ENCODE measurements at places on chromosomes 12 and 14.

DNA sequence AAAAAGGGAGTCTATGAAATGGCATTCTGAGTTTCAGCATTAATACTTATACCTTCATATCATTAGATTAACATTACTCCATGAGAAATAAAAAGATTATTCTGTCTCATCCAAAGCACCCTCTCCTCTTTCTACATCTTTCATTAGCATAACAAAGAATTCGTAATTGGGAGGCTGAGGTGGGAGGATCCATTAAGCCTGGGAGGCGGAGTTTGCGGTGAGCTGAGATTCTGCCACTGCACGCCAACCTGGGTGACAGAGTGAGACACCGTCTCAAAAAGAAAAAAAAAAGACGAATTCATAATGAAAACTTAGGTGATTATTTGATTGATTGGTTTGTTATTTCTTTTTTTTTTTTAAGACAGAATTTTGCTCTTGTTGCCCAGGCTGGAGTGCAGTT lies 1.8 kb upstream of the CDK17 start:
- no peak for DNase-seq

GRCh38 chr14:91349481-91350074 lies 68.0 kb downstream of the CCDC88C start:
- DNase-seq = peak; percentile 87

DNA sequence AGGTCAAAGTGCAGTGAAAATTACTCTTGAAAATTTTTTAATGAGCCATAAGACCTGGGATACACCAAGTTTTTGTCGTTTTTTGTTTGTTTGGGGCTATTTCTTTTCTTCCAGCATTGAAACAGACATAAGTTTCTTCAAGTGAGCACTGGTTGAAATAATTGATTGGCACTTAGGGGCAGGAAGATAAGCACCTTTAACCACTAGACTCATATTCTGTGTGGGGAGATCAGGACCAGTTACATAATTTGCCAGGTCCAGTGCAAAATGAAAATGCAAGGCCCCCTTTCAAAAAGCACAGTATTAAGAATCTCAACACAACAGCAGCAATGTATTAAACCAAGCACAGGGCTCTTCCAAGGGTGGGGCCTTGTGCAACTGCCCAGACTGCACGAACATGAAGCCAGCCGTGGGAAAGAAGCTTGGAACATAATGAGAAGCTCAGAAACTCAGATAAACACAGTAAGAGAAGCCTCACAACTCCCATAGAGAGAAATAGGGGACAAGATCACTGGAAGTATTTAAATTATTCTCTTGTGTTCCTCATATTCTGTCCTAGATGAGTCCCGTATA lies 3.2 kb upstream of the TCP11L2 start:
- no peak for DNase-seq

- DNase-seq = no peak
These were observed 1.0 kb downstream of the TMEM121 start for GRCh38 chr14:105527381-105527825.

DNA sequence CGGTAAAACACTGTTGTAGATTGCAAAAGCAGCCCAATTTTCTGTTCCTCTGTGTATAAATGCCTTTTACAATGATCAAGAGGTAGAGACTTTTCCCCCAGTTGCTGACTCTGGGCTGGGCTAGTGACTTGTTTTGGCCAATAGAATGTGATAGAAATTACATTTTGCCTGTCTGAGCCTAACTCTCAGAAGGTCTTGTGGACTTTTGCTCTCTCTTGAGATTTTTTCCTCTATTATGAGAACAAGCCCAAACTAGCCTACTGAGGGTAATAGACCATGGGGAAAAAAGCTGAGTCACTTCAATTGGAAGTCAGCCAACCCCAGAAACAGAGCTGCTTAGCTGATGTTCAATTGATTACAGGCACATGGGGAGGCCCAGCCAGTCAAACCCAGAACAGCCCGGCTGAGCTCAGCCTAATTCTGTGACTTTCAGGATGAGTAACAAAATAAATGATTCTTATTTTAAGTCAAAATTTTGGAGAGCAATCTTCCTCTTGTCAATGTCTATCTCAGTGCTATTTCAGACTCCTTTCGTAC lies 61.4 kb downstream of the MYF5 start:
- peak; percentile 95 for DNase-seq

DNA sequence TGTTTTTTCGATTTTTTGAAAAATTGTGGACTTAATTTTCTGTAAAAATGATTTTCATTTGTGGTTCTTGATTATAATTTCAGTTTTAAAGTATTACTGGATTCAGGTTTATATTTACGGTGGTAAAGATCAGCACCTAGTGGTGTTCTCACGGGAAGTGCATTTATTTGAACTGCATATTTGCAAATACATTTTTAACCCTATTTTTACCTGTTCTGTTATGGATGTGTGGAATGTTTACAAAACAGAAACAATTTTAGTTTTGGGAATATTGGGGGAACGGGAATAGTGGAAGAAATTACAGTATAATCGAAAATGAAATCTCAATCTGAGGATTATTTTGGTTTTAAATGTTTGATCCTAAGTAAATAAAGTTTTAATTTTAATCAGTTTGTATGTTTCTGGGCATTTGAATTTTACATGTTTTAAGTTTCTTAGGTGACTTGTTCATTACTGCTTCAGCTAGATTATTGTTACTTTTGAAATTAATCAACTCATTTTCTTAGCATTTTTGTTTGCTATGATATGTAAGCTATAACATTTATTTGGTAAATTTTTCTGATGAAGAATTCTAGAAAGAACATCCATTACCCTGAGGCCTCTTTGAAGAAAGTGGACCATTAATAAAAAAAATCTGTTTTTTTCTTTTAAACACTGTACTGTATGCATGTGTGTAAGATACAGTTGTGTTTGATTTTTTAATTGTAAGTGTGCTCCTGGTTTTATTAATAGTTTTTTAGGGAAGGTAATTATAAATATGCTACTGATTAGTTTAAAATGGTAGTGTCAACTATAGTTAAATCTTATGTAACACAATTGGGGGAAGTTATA lies 942 bp downstream of the ATF7IP start:
- DNase-seq = no peak

DNA sequence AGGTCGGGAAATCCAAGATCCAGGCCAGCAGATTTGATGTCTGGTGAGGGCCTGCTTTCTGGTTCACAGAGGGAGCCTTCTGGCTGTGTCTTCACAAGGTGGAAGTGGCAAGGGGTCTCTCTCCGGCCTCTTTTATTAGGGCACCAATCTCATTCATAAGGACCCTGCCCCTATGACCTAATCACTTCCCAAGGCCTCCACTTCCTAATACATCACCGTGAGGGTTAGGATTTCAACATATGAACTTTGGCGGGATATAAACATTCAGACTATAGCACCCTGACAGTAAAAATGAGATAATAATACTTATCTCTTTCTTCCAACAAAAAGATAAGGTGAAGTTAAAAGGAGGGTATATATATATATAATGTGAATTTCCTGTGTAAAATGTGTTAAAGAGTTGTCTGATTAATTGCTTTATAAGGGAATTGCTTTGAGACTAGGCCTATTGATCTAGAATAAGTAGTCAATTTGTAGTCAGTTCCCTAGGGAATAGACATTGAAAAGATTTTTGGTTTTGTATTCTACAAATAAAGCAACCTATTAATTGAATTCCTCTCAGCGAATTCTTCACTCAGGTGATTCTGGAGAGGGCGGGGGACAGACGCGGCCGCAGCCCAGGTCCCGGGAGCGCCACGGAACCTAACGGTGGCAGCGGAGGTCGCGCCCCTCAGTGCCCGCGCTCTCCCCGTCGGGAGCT lies 516 bp upstream of the LGALS3 start:
- no peak for DNase-seq

DNA sequence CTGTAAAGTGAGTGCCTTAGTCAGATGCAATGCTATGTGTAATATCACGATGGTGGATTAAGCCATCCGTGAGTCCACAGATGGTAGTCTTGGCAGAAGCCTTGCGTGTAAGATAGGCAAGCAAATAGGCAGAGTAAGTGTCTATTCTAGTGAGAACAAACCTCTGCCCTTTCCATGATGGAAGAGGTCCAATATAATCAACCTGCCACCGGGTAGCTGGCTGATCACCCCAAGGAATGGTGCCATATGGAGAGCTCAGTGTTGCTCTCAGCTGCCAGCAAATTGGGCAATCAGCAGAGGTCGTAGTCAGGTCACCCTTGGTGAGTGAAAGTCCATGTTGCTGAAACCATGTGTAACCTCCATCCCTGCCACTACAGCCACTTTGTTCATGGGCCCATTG lies 371.2 kb upstream of the LRFN5 start:
- DNase-seq = no peak

- peak; percentile 59 for DNase-seq
These were observed 790 bp downstream of the SSH1 start for GRCh38 chr12:108856428-108857157.

- DNase-seq = no peak
These were observed at the start of gene LIN7A for GRCh38 chr12:80937391-80938238. Gene LIN7A, minus strand, starts transcription at chr12:80937934. Its CDS starts 212 bp downstream, at chr12:80937722.

GRCh38 chr14:71467361-71467811 lies 464.8 kb upstream of the RGS6 start:
- peak; percentile 18 for DNase-seq

GRCh38 chr12:15851045-15851620 lies 31.1 kb upstream of the STRAP start:
- no peak for DNase-seq

All from activated CD4-positive, alpha-beta T cell treated with anti-CD3 and anti-CD28 coated beads, Interleukin-2, amount 50 U/mL, for 16 hours (primary cell).